Glomerular endothelial cell (primary cell): ENCODE measurements at places on chromosomes 2 and 18.

DNA sequence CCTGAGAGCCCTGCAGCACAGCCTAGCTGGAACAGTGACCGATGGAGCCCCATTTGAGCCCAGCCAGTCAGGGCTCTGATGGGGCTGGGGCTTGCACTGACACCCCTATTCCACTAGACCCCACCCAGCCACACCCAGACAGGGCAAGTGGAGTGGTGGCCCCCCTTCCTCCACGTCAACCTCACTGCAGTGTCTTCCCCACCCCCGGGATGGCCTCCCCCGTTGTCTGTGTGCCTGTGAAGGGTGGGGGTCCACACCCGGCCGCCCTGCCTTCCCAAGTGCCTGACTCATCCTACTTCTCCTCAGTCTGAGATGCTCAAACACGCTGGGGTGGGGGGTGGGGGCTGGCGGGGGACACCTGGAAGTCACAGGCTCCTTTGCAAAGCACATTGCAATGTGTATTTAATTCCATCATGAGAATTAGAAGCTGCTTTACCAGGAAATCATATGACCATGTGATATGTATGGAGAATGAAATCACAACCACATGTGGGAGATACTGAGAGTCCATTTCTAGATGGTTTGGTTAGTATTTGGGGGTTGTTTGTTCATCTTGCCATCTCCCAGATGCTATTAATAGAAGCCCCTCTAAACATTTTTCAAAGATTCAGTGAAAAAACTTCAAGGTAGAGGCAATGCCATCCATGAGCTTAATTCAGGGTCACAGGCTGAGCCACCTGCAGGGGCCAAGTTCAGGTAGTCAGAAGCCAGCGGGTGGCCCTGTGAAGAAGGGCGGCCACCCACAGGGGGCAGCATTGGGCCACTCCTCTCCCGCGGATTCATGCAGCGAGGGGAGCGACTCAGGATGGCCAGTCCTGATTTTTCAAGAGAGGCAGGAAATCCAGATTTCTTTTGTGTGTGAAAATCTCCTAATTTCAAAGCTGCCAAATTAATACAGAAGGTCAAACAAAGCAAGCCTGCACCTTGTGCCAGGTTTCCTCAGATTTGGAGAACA is 22.7 kb upstream of the GMPPA start:
- no peak for DNase-seq

GRCh38 chr18:46226461-46226860 is 122.3 kb downstream of the HAUS1 start:
- DNase-seq, result no peak

GRCh38 chr2:166841679-166842078 is 46.6 kb upstream of the XIRP2 start:
- DNase-seq, result no peak

DNA sequence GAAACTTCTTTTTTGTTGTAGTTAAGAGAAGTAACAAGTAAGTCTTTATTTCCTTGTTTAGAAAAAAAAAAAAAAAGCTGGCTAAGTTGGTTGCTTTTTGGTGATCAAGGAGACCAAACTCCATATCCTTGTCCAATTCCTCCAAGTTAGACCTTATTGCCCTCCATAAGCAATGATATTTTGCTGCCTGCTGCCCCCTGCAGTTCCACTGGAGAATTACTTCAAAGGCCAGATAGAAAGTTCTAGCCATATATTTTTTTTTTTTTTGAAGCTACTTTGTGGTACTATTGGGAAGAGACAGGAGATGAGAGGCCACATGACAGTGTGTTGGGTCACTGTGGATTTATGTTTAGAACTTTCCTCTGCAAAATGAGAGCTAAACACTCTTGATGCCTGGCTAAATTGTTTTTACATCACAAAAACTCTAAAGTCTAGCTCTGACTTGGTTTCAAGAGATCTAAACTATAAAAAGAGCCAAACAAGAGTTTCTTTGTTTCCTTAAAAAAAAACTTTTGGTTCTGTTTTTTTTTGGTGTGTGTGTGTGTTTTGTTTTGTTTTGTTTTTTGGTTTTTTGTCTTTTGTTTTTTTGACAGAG is 80.7 kb upstream of the RASGRP3 start:
- no peak for DNase-seq

GRCh38 chr2:27442920-27443282 is 720 bp downstream of the KRTCAP3 start:
- no peak for DNase-seq

DNA sequence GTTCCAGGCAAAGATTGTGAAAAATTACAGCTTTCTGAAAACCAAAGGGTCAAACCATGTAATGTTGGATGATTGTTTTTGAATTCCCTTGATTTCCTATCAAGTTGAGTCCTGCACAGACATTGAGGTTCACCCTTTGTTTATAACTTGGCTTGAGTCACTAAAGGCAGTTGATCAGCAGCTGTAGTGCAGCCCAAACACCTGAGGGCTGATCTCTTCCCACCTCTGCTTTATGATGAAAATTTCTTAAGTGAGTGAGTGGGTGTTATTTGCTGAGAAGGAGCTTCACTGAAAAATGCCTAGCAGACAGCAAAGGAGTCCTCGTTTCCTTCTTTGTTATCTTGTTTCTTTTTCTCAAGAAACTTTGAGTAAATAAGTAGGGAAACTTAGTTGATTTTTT is 31.9 kb upstream of the BMPR2 start:
- DNase-seq, result no peak

GRCh38 chr2:181837563-181837962 is 54.0 kb upstream of the ITPRID2 start:
- no peak for DNase-seq

GRCh38 chr18:26574958-26575864 is 26.9 kb upstream of the KCTD1 start:
- DNase-seq, result no peak

GRCh38 chr2:40300391-40300790 is 151.5 kb downstream of the SLC8A1 start:
- DNase-seq, result no peak

DNA sequence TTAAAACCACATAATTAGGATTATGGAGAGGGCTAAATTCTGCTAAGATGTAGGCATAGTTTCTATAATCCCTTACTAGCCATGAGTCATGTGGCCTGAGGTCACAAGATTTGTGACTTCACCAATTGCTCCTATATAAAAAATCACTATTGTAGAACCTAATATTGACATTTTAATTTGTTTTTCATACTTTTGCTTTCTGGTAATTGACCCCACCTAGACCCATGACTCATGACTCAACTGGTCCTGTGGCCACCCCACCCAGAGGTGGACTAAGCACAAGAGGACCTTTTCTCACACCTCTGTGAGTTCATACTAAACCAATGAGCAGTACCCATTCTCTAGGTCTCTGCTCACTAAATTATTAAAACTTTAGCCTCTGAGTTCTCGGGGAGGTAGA is 1567.5 kb upstream of the LRRTM1 start:
- DNase-seq, result no peak

DNA sequence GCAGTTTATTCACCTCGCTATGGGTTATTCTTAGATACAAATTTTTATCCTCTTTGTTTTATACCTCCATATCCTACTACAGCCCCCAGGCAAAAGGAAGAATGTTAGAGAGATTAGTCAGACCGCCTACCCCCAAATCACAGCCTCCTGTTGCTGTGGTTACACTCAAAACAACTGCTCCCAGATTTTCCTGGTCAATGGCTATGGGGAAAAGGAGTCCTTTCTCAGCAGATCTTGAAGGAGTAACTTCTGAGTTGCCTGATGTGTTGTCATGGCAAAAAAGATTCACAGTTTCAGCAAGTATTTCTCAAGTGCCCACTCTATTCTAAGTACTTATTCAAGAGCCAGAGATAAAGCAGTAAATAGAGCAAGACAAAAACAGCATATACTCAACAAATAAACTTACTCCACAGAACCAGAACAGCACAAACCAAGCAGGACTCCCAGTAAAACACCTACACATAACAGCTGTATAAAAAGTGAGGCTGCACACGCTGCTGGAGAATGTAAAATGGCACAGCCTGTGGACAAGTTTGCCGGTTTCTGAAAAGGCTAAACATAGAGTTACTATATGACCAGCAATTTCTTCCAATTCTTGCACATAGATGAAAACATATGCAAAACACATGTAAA is 104.8 kb downstream of the NOL10 start:
- no peak for DNase-seq

DNA sequence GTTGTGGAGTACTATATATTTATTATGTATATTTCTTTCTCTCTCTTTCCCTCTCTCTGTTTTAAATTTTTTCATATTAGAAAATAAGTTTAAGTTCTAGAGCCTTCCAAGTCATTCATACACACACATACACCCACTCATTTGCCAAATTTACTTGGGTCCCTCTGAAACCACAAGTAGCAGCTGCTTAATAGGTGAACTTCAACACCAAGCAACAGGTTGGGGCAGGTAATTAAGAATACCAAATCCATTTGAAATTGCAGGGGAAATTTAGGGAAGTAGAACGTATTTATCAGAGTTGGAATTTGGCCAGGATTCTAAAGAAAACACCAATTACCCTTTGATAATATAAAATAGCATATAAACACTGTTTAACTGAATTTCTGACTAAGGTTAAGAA is 75.0 kb upstream of the RBBP8 start:
- no peak for DNase-seq

GRCh38 chr18:54958704-54959625 is at the start of gene CCDC68:
Gene CCDC68 (minus strand): TSS chr18:54959461. CDS start chr18:54942791, 16,670 bp downstream.
- DNase-seq, result no peak

GRCh38 chr2:142325870-142326269 is 195.1 kb upstream of the LRP1B start:
- no peak for DNase-seq

DNA sequence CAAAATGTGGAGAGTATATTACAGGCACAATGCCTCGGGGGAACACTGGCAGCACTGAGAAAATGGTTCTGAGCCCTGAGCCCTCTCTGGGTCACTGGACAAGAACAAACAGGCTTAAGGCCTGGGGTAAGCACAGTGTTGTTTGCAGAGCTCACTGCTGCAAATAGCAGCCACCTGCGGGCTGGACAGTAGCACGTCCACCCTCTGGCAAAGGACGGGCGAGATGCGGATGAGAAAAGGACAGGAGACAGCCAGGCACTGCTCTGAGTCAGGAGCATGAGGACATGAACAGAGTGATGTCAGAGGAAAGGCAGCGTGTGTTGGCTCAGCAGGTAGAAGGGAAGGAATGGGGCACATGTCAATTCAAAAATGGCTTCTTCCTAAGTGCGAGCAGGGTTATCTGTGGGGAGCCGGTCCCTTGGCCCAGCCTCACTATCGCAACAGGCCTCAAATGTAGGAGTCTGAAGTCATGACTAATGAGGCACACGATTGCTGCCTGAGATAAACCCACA is 25.9 kb upstream of the NEB start:
- no peak for DNase-seq

DNA sequence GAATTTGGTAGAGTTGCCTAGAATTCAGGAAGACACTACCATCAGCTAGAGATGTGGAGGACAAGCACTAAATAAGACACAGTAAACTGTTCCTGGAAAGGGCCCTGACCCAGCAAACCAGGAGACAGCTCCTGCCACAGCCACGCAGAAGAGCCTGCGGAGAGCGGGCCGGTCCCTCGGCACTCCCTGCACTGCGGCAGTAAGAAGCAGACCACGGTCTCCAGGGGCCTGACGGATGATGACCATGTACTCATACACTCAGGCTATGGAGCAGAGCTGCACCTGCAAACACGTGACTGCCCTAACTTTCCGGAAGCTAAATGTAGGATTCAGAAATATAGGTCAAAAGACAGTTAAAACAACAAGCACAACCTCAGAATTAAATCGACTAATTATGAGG is 72.9 kb downstream of the ZNF516 start:
- no peak for DNase-seq

DNA sequence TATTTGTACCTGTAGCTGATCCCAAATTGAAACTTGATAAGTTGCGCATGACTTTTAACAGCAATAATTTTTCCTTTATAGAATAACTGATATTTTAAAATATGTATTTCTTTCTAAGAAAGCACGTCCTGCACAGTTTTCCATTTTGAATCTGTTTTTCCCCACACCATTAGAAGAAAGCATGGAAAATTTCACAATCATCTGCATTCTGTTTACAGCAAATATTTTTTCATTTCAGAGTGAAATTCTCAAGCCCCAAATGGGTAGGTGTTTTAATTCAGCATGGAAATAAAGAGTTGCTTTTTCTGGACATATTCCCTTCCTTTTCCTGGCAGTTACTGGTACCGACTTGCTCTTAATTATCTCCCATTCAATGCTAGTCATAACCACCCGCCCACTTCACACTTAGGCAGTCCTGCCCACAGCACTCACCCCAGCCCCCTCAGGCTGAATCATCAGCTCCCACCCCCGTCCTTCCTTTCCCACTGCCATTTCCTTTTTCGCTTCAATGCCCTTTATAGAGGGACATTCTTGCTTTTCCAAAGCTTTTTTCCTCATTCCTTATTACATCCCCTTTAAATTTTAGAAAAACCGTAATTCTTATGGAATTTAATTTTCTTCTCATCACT is 89.2 kb upstream of the GLS start:
- peak; percentile 54 for DNase-seq

- DNase-seq, result no peak
Observed at GRCh38 chr2:213306316-213306942, 22.2 kb downstream of the SPAG16 start.

DNA sequence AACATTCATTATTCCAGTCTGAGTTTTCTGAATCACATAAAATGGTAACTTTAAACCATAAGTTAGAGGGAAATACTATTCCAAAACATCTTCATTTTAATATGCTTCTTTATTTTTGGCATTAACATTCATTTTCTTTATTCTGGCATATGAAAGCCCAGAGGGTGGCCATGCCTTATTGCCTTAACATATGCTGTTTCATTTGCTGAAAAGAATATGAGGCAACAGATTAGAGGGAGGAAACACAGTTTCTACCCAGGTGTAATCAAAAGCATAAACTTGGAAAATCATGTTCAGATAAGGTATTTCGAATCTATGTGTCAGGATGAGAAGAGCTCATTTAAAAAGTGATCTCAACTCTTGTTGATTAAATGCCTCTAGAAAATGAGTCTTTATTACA is 379.9 kb upstream of the DSEL start:
- DNase-seq, result no peak

DNA sequence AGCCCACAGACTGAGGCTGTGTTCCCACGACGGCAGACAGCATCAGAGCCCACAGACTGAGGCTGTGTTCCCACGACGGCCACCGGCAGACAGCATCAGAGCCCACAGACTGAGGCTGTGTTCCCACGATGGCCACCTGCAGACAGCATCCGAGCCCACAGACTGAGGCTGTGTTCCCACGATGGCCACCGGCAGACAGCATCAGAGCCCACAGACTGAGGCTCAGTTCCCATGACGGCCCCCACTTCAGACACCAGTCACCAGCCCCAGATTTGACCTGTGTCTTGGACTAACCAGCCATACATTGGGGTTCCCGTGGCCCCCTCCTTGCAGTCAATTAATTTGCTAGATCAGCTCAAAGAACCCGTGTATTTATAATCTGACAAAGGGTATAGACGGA is 57.8 kb upstream of the SNTG2 start:
- DNase-seq, result no peak

- no peak for DNase-seq
Observed at GRCh38 chr2:136492901-136493300, 272.4 kb upstream of the THSD7B start.
